Activated CD4-positive, alpha-beta T cell treated with anti-CD3 and anti-CD28 coated beads, Interleukin-2, amount 50 U/mL, for 16 hours (primary cell): ENCODE measurements at places on chromosomes 5 and 9.
A peak's percentile ranks its signal among the peaks of the same experiment; 100 is the strongest.

GRCh38 chr5:116281309-116281708 lies 196.5 kb downstream of the COMMD10 start:
- DNase-seq = no peak

DNA sequence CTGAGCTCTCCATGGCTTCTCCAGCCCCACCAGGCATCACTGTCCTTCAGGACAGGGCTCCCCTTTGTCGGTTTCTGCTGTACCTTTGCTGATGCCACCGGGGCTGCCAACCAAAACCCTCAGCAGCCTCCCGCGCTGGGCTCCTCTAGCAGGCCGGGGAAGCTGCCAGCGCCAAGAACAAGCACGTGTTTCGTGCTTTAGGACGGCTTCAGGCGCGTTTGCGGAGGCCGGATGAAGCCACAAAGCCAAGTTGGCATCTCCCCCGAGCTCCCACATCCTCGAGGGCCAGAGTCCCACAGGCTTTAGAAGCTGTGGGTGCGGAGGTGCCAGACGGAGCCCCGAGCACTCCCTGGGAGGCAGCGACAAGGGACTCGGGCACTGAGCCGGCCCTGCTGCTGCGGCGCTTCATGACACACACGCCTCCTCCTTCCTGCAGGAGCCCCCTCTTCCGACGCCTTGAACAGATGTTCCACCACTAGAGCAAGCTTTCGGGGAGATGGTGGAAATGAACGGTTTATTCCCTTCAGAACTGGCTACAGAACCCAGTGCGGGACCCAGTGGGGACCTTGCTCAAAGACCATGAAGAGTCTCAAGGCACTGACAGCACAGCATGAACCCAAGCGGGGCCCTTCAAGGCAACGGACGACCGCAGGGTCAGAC lies 36.7 kb downstream of the SARDH start:
- DNase-seq = peak; percentile 21

- DNase-seq = peak; percentile 64
Observed at GRCh38 chr9:104743376-104743985, 4.0 kb upstream of the NIPSNAP3A start.

GRCh38 chr9:34636791-34637355 lies 714 bp downstream of the SIGMAR1 start:
- DNase-seq = peak; percentile 30

DNA sequence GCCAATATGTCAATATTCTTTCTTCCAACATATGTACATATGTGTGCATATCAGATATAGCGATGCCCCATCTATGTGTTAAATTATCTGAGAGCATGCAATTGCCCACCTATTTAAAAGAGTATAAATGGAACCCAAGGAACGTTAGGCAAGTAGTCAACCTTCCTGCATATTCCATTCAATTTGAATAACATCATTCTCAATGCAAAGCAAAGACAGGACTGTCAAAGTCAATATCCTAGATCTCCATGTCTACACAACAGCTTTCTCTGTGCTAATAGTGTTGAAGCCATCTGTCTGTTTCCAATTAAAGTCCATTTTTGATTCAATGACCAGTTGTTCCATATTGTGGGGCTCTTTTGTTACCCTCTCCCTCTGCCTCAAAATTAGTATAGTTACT lies 85.3 kb upstream of the COX7C start:
- no peak for DNase-seq

GRCh38 chr9:126703866-126704156 lies 90.1 kb downstream of the LMX1B start:
- no peak for DNase-seq

DNA sequence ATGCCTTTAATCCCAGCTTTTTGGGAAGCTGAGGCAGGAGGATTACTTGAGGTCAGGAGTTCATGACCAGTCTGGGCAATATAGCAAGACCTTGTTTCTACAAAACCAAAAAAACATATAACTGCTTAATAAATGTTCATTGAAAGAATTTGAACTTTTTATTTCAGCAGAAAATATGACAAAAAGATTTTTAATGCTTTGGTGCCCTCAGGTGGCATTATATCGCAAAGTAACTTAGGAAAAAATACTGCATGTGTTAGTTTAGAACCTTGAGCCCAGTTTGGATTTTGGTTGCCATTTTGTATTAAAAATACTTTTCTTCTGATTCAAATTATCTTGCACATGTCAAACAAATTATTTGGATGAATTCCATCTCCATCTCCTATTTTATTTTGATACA lies 103.2 kb downstream of the GPBP1 start:
- no peak for DNase-seq

GRCh38 chr9:124602632-124603031 lies 95.4 kb upstream of the NR5A1 start:
- no peak for DNase-seq

- no peak for DNase-seq
Observed at GRCh38 chr5:123028222-123028621, 8.3 kb downstream of the PPIC start.

DNA sequence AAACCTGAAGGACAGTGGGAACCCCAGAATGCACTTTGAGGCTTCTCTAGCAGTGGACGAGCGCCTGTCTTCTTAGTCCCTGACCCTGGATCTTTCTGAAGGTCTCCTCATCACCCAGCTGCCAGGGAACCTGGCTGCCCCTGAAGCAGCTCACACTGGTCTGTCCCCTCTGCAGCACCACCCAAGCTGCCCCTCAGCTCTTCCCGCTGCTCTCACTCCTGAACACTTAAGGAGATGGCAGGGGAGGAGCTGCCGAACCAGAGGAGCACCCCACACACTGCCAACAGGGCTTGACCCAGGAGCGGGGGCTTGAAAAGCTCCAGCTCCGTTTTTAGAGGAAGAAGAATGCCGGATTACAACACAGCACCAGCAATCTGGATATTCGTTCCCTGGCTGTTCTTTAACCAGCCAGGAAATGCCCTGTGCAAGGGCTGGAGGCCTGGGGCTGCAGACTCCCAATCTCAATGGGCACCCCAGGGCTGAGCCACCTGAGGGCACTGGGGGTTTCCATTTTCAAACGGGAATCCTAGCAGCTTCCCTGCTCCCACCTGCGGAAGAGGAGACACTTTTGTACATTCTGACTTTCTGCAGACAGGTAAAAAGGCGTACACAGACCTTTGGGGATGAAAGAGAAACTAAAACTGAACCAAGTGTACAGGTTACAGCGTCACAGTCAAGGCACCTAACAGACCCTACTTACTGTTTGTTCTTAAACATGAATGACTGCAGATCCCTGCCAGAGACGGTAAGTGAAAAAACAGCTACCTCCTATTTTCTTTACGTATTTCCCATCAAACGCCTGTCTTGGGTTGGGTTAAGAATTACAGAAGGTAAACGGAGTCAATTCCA lies 36.3 kb downstream of the GOLM1 start:
- no peak for DNase-seq

DNA sequence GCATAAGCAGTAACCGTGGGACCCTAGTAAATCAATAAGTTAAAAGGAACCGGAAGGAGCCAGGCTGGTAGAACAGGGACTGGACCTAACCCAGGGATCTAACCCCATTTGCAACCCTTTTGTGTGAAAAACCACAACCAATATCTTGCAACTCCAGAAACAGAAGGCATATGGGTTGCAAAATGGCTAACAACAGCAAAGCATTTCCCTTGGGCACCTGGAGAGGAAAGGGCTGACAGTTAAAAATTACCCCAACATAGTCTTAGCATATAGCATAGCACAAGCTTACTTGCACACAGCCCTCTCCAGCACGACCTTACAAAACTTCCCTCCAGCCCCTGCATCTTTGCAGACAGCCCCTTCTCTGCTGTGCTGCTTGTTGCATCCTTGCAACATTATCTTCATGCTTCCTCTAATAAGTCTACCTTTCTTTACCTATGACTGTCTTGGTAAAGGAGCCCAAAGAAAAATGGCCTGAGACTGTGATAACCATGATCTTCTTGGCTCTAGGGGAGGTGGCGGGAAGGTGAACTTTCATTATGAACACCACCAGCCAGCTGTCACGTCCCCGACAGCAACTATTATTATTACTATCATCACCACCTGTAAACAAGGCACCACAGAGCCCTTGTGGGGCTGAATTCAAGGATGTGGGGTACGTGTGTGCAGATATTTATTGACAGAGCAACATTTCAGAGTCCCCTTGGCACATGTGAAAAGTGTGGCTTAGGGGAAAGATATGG lies 49.8 kb downstream of the PRRC1 start:
- peak; percentile 53 for DNase-seq

GRCh38 chr9:73152953-73153352 lies 1.3 kb downstream of the ANXA1 start:
- DNase-seq = peak; percentile 80

DNA sequence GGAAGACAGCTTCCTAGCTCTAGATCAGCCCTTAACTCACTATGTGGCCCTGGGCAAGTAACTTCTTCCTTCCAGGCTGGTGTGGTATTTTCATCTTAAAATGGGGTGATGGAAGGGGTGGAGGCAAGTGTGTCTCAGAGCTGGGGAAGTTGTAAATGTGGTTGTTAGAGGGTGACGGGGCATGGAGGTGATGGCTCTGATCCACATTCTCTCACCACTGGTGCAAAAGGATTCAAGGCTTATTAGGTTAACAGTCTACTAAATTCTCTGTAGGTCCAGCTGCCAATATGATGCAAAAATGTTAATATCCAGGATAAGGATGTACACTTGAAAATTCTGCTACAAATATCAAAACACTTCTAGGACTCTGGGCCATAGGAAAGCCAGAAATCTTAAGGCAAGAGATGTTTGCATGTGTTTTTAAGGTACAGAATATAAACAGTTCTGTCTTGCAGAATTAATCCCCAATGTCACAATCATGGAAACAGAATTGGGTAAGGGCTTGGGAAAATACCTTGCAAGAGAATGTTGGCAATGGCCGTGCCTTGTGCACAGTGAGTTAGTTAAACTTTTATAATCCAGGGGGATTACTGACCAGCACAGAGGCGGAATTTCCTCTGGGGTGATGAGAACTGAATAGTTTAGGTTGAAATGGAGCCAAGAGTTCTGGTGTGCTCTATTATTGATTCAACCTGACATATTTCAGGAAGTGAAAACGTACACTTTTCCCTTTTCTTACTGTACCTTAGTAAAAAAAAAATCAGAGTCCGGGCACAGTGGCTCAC lies 19.8 kb downstream of the TNFSF15 start:
- DNase-seq = no peak

DNA sequence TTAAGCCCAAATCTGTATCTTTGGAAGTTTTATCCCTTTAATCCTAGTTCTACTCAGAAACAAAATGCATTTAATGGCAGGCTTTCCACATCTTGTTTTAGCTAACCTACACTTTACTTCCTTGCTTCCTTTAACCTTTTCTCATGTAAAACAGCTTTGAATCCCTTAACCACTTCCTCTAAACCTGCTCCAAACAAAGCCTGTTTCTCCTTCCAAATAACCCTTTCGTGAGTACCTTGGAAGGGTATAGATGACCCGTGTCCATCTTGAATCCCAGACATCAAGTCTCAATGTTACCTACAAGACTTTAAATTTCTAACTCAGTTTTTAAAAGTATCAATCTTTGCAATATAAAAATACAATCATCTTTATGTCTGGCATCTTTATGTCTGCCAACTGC lies 78.4 kb downstream of the DROSHA start:
- DNase-seq = no peak

GRCh38 chr5:15304066-15304731 lies 195.8 kb upstream of the FBXL7 start:
- no peak for DNase-seq

- no peak for DNase-seq
Observed at GRCh38 chr9:75780185-75780584, 110.3 kb upstream of the PCSK5 start.

DNA sequence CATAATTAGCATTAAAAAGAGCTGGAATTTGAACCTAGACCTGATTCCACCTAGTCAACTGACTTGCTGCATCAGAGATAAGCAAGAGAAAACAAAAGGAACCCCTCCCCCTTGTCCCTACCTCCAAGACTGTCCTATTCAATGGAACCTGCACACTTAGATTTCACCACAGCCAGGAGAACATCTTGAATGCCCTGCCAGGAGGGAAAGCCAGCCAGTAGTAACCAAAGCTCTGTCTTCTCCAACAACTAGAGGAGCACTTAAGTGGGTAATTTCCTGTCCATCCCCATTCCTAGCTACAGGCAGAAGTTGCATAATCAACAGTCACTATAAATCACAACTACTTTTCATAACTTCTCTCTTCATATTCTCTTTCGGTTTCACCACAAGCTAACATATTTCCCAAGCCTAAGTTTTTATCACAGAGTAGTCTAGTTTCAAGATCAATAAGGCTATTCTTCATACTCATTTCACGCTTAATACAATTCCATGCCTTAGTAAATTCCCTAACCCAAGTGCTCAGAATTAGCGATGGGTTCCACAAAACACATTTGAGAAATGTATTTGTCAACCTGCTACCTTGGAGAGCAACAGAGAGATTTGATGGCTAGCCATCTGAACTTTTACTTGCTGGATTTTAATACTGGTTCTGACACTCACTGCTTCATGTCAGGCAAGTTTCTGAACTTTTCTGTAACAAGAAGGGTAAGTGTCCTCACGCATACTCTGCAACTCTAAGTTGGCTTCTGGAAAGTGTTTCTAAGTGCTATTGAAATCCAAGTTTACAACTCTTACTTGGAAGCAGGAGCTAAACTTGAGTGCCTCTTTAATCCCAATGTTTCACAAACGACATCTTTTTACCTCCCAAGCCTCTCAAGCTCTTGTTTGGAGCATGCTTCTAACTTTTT lies 2.0 kb downstream of the DENND1A start:
- peak; percentile 56 for DNase-seq

- DNase-seq = no peak
Observed at GRCh38 chr9:28668158-28668557, 1094.9 kb upstream of the C9orf72 start.

DNA sequence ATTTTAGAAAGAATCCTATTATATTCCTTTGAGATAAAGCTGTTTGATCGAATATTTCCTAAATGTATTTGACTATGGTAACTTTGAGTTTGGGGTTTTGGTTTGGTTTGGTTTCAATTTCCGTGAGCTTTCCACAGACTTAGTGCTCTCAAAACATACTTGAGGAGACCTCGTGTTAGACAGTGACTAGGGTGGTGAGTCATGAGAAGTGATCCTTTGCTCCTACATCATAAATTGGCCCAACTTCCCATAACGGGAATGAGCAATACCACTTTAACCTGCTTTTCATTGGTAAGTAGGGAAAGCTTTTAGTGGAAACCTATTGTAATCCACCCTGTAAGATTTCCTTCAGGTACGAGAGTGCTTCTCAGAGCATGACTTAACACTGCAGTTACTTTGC lies 3.8 kb upstream of the RASEF start:
- DNase-seq = no peak

DNA sequence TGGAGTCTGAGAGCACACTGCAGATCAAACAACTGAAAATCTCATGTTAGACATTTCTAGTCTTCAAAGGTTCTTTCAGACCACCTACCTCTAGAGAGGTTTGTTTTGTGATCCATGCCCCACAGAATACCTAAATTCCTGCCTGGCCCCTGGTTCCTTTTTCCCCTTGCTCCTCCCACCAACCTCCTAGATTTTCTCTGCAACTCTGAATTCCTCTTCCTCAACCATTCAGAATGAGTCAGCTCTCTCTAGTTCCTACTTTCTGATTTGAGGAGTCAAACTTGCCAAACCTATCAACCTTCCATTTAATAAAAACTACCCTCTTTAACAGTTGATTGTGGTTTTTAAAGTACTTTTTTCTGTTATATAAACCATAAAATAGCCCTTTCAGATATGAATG lies 83.2 kb upstream of the ZNF462 start:
- no peak for DNase-seq
